Mesenteric fat pad (tissue), 1 donor: ENCODE measurements at places on chromosomes 5 and 9. TPM values are rescaled to one million over a fixed set of nuclear protein-coding genes. Genes with fewer than 3 reads are reported as not detected.

DNA sequence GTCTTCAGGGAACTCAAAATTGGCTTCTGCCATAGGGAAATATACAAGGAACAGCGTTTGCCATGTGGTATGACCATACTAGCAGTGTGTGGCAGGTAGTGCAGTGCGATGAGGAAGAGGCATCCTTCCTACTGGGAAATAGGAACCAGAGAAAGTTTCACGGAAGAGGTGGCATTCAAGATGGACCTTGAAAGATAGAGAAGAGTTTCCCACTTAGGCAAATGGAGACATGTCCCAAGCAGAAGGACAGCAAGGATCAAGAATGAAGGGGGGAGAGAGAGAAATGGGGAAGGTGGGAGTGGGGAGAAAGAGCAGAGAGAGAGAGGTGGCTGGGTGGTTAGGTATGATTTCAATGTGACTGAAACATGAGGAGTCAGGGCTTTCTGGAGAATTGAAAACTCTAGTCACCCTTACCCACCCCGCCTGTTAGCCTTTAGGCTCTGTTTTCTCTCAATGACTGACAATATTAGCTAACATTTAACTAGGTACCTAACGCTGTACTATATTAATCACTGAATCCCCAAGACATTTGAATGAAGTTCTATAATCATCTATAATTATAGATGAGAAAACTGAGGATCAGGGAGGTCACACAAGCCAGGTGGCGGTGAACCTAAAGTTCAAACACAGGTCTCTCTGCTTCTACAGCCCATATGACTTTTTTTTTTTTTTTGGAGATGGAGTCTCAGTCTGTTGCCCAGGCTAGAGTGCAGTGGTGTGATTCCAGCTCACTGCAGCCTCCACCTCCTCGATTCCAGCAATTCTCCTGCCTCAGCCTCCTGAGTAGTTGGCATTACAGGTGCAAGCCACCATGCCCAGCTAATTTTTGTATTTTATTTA is 171.3 kb downstream of the NR3C1 start:
- DNase-seq, result no peak

DNA sequence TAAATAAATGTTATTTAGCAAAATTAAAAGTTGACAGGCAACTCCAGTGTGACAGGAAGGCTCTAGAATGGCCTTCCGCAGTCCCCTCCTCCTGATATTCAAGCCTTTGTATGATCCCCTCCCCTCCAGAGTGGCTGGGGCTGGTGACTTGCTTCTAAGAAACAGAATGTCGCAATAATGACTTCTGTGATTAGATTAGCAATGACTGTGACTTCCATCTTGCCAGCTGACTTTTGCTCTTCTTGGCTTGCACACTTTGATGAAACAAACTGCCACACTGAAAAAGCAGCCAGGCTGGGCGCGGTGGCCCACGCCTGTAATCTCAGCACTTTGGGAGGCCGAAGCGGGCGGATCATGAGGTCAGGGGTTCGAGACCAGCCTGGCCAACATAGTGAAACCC is 106.5 kb upstream of the LARP1 start:
- no peak for DNase-seq

GRCh38 chr5:143239882-143240518 is 163.5 kb downstream of the NR3C1 start:
- DNase-seq, result no peak

- no peak for DNase-seq
Observed at GRCh38 chr9:34151398-34151797, 24.9 kb upstream of the DCAF12 start.

DNA sequence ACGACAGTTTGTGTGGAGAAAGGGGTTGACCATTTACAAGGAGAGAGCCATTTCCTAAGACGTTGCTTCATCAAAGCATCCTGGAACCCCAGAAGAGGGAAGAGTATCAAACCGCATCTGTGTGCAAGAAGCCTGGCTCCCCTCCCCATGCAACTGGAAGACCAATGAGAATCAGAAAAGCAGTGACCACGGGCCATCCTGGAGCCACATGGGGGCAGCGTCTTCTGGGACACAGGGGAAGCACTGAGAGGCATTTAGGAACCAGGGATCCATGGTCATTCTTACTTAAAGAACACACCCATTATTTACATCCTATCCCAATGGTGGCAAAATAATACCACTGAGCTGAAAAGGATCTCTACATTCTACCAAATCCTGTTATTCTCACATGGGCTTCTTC is 29.3 kb downstream of the SEMA5A start:
- DNase-seq, result no peak

GRCh38 chr9:27532046-27532445 is 2.4 kb upstream of the MOB3B start:
- DNase-seq, result no peak

GRCh38 chr5:39371367-39371635 is 7.0 kb upstream of the C9 start:
- no peak for DNase-seq

DNA sequence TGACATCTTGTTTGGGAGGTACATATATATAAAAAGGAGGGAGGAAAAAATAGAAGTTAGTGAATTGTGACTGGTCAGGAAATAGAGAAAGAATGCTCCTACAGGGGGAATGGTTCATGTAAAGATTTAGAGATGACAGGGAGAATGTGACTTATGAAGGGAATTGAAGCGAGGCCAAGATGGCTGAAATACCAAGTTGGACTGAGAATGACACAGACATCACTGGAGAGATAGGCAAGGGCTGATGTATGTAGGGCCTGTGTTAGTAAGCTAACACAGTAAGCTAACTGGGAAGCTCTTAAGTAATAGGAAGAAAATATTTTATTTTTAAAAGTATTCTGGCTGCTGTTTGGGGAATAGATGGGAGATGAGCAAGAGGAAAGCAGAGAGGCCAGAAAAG is 286.3 kb downstream of the NNT start:
- DNase-seq, result no peak

DNA sequence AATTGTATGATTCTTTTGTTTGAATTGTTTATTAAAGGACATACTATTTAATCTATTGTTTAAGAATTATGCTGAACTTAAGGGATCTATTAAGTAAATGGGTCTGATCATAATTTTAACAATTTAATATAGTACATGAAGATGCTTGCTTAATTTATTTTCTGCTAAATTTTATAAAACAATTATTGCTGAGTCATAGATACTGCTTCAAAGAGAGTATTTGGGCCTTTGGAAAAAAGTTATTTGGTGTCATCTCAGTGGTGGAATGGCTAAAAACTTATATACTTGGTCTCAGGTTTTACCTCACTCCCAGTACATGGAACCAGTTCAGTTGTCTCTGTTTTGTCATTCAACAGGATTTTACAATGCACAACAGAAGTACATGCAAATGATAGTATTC is 145.3 kb downstream of the CDH9 start:
- DNase-seq, result no peak

GRCh38 chr9:100063185-100063584 is 35.6 kb downstream of the ERP44 start:
- DNase-seq, result no peak

GRCh38 chr5:122774519-122774860 is 390 bp upstream of the SNX2 start:
- no peak for DNase-seq

DNA sequence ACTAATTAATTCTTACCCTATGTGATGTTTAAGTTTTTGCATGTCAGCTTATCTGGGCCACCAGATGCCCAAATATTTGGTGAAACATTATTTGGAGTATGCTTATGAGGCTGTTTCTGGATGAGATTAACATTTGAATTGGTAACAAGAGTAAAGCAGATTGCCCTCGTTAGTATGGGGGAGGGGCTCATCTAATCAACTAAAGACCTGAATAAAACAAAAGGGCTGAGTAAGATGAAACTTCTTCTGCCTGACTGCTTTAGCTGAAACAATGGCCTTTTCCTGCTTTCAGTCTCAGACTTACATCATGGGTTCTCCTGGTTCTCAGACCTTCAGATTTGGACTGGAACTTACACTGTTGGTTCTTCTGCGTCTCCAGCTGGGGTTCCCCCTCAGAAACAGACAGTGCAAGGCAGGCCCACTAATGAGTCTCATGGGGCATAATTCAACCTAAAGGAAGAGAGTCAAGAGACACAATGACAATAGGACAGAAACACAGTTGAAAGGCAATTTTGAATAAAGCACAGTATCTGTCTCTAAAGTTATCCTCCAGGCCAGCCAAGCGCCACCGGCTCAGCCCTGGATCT is 288.4 kb downstream of the CAAP1 start:
- DNase-seq, result no peak

DNA sequence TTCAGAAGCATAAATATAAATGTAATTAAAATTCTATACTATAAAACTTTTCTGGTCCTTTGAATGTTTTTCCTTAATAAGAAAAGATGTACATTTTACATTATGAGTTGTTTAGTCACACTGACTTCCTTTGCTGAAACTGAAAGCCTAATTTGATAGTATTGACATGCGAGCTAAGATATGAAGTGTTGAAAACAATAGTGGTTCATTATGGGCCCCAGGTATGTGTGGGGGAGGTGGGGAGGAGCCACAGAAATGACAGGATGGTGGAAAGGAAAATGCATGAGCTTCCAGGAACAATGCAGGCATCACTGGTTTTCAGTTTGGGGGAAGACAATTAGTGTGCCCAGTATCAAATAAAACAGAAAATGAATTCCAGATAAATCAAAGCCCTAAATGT is 35.4 kb upstream of the RLN1 start:
- no peak for DNase-seq

The FOXD4L3 gene
- total RNA-seq, result not detected

The MCCC2 gene
- total RNA-seq, result 48.6 TPM

The SUSD3 gene
- 2.0 TPM for total RNA-seq

The KLF4 gene
- 386 TPM for total RNA-seq

The RELL2 gene
- 1.5 TPM for total RNA-seq

The PRDM12 gene
- total RNA-seq, result not detected

The HTR4 gene
- total RNA-seq, result 0.16 TPM

The QRFP gene
- not detected for total RNA-seq

The FSTL4 gene
- total RNA-seq, result not detected

The PCDHB14 gene
- 1.9 TPM for total RNA-seq

The PLAC8L1 gene
- 1.5 TPM for total RNA-seq

The COL27A1 gene
- 101 TPM for total RNA-seq
